Mesothelial cell of epicardium (in vitro differentiated cells): ENCODE measurements at places on chromosomes 12 and 14. TPM values are rescaled to one million over a fixed set of nuclear protein-coding genes. Genes with fewer than 3 reads are reported as not detected.

The PMCH gene
- not detected in 3 replicates for total RNA-seq

GRCh38 chr12:113019025-113019424 lies 37.5 kb upstream of the DTX1 start:
- DNase-seq: no peak

DNA sequence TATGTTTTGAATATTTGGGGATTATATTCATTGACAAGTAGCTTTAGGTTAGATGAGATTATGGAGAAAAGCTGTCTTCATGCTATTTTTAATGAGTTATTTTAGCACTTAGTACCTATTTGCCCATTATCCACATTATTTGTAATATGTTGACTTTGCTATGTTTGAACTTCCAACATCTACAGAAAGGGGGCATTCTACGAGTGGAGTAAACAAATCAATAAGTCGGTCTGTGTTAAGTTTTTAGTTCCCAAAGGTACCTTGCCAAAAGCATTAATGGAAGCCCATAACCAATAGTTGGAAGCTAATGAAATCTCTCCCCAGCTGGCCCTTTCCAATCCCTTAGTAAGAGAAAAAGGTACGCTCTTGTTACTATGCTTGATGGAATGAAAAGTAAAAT lies 250.0 kb upstream of the E2F7 start:
- DNase-seq: no peak

DNA sequence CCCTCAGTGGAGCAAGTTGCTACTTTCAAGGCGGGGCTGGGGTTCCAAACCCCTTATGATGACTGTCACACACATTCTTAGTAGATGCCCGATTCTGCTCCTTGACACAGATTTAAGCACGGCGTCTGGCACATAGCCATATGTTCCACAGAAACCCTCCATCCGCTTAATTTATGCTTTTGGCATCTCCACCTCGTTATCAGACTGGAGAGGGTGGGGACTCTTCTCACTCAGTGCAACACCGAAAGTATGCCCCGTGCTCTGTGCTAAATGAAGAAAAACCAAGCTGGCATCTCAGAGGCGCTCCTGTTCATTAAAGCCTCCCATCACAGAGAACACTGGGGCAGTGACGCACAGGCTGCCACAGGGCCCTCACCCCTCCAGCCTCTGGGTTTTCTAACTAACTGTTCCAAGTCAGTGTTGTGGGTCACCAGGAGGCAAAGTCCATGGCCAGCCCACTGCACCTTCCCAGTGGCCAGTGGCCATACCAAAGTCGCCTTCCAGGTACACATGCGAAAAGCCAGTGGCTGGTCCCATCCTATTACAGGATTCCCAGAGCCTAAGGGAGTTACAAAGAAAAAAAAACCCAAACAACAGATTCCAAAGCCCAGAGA lies 27.3 kb downstream of the CCDC88C start:
- DNase-seq: no peak

The EFS gene
- 76.8 to 82.1 TPM (median 81.2 TPM) in 3 replicates for total RNA-seq

- no peak for DNase-seq
These were observed 759.2 kb upstream of the LRFN5 start for GRCh38 chr14:40847480-40847879.

- DNase-seq: peak; percentile 35
These were observed 23.5 kb downstream of the DCAF5 start for GRCh38 chr14:69129264-69129880.
